ENCODE measurements at places on chromosomes 5 and 9. TPM values are rescaled to one million over a fixed set of nuclear protein-coding genes. Genes with fewer than 3 reads are reported as not detected.

DNA sequence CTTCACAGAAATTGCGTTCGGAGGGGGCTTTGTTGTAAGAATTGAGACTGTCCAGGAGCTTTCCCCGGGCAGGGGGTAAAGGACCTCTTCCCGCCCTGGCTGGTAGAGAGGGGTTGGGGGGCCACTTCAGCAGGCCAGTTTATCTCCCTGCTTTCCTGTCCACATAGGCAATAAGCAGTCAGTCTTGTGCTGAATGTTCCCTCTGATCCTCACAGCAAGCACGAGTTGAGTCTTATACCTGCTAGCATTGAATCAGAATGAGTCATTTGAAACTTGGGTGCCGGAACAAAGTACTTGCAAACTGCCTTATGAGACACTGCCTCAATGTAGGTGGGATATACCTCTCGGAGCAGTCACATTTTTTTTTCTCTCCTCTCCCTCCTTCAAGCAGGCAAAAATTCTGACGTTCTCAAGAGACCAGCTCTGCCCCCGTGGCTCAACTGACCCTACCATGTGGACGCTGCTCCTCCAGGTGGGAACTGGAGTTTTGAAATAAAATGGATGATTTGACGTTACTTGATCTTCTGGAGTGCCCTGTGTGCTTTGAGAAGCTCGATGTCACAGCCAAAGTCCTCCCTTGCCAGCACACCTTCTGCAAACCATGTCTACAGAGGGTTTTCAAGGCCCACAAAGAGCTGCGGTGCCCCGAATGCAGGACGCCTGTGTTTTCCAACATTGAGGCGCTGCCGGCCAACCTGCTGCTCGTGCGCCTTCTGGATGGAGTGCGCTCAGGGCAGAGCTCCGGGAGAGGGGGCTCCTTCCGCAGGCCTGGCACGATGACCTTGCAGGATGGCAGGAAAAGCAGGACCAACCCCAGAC, 1.3 kb downstream of the SH3RF2 start:
- DNase-seq, result no peak

GRCh38 chr9:2180704-2181103, 165.6 kb downstream of the SMARCA2 start:
- DNase-seq, result no peak

DNA sequence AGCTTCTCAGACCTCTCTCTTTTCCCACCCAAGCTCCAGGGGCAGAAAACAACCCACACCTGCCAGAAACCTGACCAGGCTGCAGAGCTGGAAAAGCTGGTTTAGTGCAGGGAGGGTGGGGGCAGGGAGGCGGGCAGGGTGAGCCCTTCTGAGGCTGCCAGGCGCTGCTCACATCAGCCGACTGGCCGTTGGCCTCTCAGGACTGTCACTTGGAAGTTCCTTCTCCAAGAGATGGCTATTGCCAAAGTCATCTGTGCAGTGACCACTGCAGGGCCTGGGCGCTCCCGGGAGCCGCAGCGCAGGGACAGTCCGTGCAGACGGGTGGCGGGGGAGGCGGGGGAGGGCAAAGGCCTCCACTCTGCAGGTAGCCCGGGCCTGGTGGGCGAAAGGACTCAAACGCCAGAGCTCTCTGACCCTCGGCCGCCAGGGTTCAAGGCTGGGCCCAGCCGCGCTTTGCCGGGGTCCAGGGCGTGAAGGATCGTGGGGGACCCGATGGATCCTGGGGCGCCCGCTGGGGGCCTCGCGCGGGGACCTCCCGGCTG, 205.0 kb upstream of the IER5L start:
- DNase-seq, result no peak

DNA sequence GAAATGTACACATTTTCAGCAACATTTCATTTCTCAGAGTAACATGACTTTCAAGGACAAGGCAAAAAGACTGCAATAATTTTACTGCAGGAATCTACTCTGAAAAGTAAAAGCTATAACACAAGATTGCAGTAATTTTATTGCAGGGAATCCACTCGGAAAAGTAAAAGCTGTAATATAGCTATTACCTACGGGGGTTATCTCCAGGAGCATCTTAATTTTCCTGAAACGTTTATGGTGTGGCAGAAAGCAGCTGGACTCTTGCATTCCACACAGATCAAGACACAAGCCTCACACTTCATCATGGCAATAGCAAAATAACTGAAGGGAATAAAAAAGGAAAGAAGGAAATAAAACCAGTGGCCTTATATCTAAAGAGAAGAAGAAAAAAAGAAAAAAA, 171.2 kb downstream of the TSSK1B start:
- DNase-seq, result no peak

- no peak for DNase-seq
Observed at GRCh38 chr5:79859588-79859987, 131.5 kb downstream of the MTX3 start.

DNA sequence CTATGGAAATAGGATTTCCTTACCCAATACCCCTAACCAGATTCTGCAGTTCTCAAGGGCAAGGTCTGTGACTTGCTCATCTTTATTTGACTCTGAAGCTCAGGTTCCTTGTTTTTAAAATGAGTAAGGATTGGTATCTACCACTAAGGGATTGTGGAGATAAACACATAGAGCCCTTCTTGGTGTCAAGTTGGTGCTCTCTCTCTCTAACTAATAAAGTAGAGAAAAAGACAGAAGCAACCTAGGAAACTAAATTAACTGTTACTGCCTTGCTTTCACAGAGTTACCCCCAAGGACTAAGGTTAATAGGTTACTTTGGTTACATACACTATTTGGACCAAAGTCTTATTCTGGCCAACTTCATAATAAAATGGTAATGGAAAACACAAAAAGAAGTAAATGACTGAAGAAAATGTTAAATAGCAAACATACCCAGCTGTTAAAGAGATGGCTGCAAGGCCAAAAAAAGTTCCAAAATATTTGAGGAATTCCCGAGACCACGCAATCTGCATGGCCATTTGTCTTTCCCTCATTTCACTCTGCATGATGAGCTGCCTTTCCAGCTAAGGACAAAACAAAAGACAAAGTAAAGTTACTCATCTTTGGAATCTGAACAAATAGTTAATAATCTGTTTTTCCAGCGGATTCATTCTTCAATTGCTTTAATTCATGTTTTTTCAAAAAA, 21.8 kb upstream of the RLN1 start:
- no peak for DNase-seq

GRCh38 chr9:95017062-95017461, 290.6 kb downstream of the AOPEP start:
- DNase-seq, result no peak

ABCA1 gene
- total RNA-seq, result 0.65 TPM

CARD9 gene
- total RNA-seq, result 0.70 TPM

SUSD3 gene
- total RNA-seq, result 62.1 TPM

IL3 gene
- not detected for total RNA-seq

Data from naive thymus-derived CD8-positive, alpha-beta T cell (primary cell).